Fibroblast of skin of right biceps (primary cell): ENCODE measurements at places on chromosomes 12 and 14.

DNA sequence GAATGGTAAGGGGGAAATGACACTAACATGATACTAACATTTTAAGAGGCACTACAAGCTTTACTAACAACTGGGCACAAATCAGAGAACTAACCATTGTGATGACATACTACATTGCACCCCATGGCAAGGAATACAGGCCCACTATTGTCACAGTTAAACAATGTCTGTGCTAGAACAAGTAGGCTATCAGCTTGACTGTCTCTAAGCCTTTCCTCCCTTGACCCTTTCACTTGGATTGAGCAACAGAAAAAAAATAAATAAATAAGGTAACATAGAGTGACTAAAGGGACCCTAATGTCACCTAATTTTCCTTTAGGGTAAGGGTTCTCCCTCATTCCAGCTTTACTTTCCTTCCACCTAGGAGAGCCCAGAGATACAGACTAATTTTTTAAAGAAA is 4.4 kb downstream of the SLC38A2 start:
- DNase-seq = no peak

DNA sequence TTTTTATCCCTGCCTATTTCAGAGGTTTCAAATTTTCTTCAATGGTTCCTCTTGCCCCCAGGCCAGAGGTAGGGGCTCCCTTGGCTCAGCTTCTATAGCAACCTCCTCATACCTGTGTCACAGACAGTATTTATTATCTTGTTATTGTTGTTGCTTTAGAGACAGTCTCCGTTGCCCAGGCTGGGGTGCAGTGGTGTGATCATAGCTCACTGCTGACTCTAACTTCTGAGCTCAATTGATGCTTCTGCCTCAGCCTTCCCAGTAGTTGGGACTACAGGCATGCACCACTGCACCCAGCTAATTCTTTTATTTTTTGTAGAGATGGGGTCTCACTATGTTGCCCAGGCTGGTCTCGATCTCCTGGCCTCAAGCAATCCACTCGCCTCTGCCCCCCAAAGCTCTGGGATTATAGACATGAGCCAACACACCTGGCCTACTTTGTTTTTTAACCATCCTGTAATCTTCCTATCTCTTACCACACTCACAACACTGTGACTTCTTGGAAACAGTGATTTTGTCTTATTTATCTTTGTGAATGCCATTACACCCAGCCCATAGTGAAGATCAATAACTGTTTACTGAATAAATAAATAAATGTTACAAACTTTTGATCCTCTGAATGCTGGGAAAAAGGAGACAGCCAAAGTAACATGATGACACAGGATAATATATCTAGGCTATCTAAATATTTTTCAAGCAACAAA is 95.9 kb downstream of the PHLDA1 start:
- no peak for DNase-seq

DNA sequence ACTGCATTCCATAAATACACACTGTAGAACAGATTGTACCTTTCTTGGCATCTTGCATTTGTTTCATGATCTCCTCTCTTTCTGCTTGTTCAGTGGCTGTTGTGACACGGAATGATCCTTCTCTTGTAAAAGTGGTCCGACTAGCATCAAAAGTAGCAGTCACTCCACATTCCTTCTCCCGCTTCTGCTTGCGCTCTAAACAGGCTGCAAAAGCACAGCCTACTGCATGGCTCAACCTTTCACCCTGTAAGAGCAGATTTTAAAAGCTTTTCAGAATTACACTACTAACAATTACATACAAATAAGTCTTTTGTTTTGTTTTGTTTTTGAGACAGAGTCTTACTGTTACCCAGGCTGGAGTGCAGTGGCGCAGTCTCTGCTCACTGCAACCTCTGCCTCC is 49.8 kb downstream of the PAPLN start:
- no peak for DNase-seq

DNA sequence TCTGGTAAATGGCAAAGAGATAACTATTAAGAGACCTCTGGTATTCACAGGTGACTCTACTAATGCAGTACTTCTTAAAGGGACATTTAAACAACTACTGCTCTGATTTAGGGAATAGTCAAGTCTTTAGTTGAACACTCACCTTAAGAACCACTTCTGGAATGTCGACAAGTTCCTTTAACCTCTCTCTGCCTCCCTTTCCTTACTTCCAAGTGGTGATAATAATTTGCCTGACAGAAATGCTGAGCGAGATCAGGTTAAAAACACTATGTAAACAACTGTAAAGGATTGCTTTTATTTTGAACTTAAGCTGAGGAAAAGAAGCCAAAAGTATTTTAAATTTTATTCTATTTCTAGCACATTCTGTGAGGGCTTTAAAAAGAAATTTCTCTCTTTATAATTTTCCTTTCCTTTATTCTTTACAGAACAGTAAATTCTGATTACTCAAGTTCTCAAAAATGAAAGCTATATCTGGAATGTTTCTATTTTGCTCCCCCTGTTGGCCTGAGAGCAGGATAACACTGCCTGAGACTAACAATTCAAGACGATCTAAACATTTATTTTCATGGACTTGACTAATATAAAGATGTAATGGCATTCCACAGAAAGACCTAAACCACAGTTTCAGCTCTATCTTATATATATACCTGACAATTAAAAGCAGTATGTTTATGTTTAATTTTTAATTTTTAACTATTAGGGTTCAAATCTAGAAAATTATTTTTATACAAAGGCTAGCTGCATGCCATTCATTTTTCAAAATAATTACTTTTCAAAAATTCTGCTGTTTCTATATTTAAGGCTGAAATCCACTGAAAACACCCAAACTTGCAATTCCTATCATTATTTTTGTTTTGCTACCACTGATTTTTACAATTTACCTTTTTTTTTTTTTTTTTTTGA is 29.2 kb downstream of the ZCCHC8 start:
- peak; percentile 76 for DNase-seq

- DNase-seq = no peak
Measured at GRCh38 chr14:22553445-22553844, 35.6 kb downstream of the DAD1 start.

DNA sequence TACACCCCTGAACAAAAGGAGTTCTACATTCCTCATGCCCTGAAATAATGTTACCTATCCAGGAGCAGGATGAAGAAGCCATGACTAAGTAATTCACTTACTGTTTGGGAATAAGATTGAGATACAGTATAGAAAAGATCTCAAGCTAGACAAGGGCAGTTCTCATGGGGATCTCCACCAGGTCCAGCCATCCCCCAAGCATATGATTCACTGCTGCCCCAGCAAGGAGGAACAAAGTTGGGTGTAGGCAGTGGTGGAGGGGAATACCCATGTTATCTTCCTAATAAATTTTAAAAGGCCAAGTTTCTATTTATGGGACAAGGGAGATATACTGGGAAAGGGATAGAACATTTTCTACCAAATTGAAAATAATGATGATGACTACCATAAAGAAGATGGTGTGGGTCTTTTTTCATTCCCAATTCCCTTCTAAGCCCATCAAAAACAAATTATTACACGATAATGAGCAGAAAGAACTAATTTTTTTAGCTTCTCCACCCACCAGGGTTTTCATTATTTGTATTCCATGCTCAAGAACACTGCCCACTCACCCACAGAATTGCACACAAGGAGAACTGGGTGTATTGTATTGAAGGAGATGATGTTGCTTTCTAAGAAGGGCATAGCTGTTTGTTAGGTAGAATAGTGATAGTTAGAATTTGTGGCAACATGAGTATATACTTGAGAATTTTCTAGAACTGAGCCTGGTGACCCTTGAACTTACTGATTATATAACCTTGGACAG is 204.6 kb downstream of the BTG1 start:
- no peak for DNase-seq

DNA sequence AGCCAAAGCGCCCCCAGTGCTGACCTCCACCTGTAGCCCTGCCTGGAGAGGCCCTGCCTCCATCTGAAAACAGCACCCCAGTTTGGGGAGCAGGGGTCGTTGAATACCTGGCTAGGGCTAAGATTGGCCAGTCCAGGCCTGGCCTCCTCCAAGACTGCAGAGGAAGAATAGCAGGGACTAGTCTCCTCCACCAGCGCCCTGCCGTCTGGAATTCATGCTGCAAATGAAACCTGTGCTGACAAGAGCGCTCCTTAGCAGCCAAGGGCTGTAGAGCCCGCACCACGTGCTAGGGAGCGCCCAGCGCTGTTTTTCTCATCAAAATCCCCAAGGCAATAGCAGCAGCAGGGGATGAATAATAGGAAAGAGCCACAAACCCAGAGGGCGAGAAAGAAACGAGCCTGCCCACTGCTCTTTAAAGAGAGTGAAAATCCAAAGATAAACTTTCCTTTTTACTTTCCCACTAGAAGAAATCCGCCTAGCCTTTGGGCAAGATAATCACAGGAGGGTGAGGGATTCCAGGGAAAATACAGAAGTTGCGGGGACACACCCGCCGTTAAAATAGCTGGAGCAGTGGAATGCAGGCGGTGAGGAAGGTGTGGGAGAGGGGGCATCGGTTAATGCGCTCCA is 3.3 kb downstream of the COL2A1 start:
- DNase-seq = peak; percentile 65

DNA sequence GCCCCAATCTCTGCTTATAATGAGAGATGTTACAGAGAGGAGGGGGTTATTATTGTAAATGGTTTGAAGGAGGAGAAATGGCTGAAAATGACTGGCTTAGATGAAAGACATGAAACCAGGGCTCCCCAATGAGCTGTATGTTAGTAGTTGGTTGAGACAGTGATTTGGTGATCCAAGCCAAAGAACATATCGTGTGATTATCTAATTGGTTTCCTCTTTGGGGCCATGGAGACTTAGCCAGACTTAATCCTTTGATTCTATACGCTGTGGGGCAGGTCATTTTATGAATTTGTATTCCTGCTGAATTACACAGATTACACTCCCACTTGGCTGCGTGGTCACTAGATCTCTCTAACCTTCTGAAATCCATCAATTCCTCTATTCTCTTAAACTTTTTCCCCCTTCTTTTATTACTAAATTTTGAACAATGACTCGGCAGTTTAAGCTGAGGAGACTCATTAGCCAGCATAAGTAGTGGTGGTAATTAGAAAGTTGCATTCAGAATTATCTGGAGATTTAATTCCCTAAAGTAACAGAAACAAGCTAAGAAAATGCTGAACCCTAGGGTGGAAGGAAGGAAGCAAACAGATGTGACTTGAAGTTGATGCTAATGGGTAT is 5.3 kb downstream of the TTC8 start:
- DNase-seq = no peak

DNA sequence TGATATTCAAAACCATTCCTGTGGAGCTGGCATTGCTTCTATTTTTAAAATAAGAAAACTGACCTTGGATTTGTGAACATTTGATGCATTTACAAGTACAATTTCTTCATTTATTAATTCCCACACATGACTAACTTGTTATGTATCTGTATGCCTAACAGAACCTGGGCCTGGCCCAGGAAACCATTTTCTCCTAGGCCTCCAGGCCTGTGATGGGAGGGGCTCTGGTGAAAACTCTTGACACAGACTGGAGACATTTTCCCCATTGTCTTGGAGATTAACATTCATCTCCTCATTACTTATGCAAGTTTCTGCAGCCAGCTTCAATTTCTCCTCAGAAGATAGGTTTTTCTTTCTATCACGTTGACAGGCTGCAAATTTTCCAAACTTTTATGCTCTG is 42.0 kb downstream of the GLIPR1L2 start:
- no peak for DNase-seq
